Neural progenitor cell (in vitro differentiated cells): ENCODE measurements at places on chromosomes 7 and 10. TPM values are rescaled to one million over a fixed set of nuclear protein-coding genes. Genes with fewer than 3 reads are reported as not detected.

DNA sequence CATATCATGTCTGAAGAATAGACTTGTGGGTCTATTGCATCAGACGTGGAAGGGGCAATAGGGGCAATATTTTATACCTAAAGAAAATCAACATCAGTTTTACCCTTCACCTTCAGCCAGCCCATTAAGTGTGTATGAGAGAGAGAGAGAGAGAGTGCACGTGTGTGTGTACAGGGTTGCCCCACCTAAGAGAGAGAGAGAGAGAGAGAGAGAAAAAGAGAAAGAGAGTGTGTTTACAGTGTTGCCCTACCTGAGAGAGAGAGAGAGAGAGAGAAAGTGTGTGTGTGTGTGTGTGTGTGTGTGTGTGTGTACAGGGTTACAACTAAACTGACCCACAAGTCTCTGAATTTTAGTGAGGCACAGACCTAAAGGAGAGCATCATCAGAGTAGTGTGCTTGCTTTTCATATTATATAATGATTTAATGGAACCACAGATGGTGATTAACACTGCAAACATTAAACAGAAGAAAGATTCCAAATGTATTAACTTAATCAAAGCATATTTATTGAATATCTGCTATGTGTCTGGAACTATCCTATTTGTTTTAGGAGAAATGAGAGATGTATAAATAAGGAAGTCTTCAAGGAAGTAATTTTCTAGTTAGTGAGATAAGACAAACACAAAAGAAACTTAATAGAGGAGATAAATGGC, 66.8 kb downstream of the CD36 start:
- DNase-seq: no peak

DNA sequence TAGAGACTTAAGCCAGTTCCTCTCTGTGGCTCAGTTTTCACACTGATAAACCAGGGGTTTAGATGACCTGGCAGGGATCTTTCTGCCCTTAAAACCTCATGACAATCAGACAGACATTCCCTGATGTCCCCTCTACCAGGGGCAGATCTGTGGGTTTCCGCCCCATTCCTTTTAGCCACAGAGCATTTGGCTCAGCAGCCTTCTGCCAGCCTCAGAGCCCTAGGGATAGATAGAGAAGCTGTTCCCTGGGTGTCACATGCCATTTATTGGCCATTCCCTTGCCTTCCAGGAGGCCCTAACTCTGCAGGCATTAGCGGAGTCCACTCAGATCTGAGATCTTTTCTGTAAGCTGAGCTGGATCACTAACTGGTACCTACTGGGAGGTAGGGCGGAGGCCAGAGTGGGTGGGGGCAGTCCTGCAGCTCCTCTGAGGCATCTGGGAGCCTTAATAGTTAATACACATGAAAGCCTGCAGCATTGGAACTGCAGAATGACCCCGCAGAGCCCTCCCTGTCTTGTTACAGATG, 101.5 kb downstream of the ZMIZ1 start:
- no peak for DNase-seq

DNA sequence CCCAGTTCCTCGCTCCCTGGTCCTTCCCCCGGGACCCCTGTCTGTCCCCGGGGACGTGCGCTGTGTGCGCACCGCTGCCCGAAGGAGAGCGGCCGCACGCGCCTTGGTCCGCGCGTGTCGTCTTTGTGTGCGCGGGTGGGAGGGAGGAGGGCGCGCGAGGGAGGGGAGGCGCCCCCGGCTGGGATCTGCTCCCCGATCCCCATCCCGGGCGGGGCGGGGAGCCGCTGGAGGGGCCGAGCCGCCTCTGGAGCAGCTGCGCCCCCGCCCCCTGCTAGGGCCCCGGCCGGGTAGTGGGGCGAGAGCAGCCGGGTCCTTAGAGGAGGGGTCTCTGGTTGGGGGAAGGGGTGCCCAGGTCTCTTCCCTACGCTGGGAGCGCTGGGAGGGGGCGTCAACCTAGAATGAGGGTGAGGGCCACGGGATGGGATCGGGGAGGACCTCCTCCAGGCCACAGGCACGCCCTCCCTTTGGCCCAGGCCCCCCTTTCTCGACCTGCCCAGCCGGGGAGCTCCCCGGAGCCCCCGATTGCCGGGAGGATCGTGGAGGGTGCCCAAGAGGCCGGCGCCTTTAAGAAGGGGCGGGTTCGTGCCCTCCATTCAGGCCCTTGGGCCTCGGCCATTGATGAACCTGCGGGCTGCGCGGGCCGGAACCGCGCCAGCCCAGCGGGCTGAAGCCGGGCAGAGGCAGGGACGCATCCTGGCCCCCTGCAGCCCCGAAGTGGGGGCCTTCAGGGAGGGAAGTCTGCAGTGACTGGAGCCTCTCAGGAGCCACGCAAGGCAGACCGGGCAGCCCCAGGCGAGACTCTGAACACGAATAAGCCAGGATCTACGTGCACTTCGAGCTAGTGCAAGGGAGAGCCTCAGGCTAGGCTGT, 678 bp downstream of the SH2B2 start:
- DNase-seq: peak; percentile 65

- no peak for DNase-seq
These were observed 433.7 kb upstream of the MGMT start for GRCh38 chr10:129033340-129033739.

- DNase-seq: no peak
These were observed 1033.8 kb downstream of the NRG3 start for GRCh38 chr10:82908751-82909150.

GRCh38 chr7:98640375-98640774, 23.3 kb downstream of the NPTX2 start:
- DNase-seq: no peak

Gene PIK3AP1
- 1.7 and 3.8 TPM in 2 replicates for total RNA-seq

GRCh38 chr10:108849688-108850087, 1073.6 kb downstream of the XPNPEP1 start:
- no peak for DNase-seq

GRCh38 chr7:7675686-7676085, 35.1 kb downstream of the UMAD1 start:
- DNase-seq: no peak

GRCh38 chr10:30944005-30944404, 87.7 kb downstream of the ZNF438 start:
- no peak for DNase-seq

Gene LGI1
- total RNA-seq: 9.2 and 20.2 TPM in 2 replicates

Gene NKX1-2
- not detected in 2 replicates for total RNA-seq

Gene TUBB8
- 1.9 and 4.3 TPM in 2 replicates for total RNA-seq

Gene ZNF138
- 32.6 and 61.2 TPM in 2 replicates for total RNA-seq

Gene ITPRID1
- total RNA-seq: not detected in 2 replicates

Gene MPP7
- total RNA-seq: 6.1 and 8.5 TPM in 2 replicates

Gene CRPPA
- 1.4 and 2.6 TPM in 2 replicates for total RNA-seq

GRCh38 chr7:44227911-44228310, 27.1 kb downstream of the YKT6 start:
- no peak for DNase-seq

Gene TUBAL3
- not detected in 2 replicates for total RNA-seq

Gene VGF
- total RNA-seq: 0.65 and 1.6 TPM in 2 replicates

Gene GGCT
- total RNA-seq: 97.1 and 160 TPM in 2 replicates

Gene HOXA13
- total RNA-seq: not detected in 2 replicates

DNA sequence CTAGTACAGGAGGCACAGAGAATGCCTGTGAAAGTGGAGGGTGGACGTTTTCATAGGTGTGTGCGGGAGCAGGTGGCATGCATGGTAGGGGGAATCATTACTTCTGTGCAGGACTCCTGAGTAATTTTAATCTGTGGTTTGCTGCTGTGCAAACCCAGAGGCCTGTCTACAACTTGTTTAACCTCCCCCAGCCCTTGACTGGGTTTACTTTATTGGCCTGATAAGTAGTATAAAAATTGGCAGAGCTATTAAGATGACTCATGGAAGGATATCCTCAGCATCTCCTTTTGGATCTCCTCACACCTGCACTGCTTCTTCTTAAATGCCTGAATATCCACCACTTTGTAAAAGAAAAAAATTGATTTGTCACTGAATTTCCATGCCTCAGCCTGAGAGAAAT, 104.8 kb downstream of the AUTS2 start:
- no peak for DNase-seq

Gene SPACDR
- 0.71 TPM in 1 of 2 replicates, not detected in the other for total RNA-seq

DNA sequence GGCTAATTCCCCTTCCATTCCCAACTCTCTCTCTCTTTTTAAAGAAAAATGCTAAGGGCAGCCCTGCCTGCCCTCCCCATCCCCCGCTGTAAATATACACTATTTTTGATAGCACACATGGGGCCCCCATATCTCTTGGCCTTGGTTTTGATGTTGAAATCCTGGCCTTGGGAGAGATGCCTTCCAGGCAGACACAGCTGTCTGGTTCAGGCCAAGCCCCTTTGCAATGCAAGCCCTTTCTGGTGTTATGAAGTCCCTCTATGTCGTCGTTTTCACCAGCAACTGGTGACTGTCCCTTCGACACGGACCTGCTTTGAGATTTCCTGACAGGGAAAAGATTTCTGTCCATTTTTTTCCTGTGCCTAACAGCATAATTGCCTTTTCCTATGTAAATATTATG, 3.0 kb downstream of the ADRA2A start:
- DNase-seq: no peak

GRCh38 chr7:101546308-101546936, 82.7 kb downstream of the MYL10 start:
- DNase-seq: no peak

Gene OSBPL3
- 5.6 and 8.0 TPM in 2 replicates for total RNA-seq

- DNase-seq: no peak
These were observed 62.1 kb upstream of the PRKAR2B start for GRCh38 chr7:106982415-106982814.

GRCh38 chr7:81688622-81689411, 81.0 kb downstream of the HGF start:
- peak; percentile 20 for DNase-seq

Gene KLF14
- total RNA-seq: not detected in 2 replicates

Gene ERVW-1
- not detected in 2 replicates for total RNA-seq

- DNase-seq: peak; percentile 64
These were observed 6.4 kb upstream of the GPR22 start for GRCh38 chr7:107463139-107464078.

Gene TCAF2
- total RNA-seq: 0.03 and 0.22 TPM in 2 replicates

GRCh38 chr10:123323884-123324283, 169.7 kb downstream of the BUB3 start:
- no peak for DNase-seq

Gene LRMDA
- 5.2 TPM in 1 of 2 replicates, not detected in the other for total RNA-seq

Gene EFCAB10
- total RNA-seq: 1.1 and 5.0 TPM in 2 replicates

DNA sequence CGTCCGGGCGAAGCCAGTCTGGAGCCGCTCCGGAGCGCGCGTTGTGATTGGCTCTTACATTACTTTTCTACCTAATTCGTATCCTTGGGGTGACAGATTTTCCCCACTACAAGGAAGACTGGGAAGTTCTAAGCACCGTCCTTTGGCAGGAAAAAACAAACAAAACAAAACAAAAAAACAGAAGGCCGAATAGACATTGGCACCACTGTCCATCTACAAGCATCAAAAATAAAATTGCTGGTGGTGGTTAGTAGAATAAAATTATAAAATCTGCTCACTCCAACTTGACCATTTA, 651 bp upstream of the SKAP2 start:
- peak; percentile 77 for DNase-seq

DNA sequence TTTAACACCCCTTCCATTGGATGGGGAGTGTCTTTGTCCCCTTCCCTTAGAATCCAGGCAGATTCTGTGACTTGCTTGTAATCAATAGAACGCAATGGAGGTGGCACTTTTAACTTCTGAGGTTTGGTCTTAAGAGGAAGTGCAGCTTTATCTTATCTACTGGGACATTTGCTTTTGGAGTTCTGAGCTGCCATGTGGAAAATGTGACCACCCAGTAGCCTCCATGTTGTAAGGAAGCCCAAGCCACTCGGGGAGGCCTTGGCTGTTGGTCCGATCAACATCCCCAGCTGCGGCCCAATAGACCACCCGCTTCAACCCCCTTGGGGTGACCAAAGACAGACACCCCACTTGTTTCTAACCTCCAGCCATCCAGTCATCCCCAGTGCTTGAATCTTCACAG, 86.3 kb upstream of the FAM171A1 start:
- DNase-seq: no peak

Gene GALNT11
- total RNA-seq: 60.4 and 65.5 TPM in 2 replicates

DNA sequence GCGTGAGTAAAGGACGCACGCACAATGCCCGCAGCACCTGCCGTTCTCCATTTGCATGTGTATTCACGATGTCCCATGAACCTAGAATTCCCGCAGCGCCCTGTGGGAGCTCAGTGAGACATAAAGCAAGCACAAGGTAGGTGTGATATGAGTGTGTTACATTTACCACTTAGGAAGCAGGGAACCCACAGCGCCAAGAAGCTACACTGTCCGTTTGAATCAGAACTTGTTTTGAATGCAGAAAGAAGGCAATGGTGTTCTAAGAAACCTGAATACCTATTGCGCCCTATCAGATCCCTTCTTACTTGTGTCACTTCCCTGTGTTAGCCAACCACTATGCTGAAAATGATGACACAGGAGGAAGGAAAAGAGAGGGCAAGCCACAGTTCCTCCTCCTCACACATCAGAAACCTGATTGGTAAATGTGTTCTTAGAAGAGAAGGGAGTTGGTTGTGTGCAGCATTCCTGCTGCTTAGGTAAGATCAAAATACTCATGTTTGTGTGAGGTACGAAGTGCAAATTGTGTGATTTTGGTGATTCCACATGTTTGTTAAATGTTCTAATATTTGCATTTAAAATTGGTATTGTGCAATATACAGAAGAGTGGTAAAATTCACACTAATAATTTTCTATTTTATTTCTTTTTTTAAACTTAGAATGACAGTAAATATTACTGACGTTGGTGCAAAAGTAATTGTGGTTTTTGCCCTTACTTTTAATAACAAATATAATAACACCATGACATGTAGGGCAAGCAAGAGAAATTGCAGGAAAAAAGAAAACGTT, 185.4 kb downstream of the SEC23IP start:
- DNase-seq: peak; percentile 19

DNA sequence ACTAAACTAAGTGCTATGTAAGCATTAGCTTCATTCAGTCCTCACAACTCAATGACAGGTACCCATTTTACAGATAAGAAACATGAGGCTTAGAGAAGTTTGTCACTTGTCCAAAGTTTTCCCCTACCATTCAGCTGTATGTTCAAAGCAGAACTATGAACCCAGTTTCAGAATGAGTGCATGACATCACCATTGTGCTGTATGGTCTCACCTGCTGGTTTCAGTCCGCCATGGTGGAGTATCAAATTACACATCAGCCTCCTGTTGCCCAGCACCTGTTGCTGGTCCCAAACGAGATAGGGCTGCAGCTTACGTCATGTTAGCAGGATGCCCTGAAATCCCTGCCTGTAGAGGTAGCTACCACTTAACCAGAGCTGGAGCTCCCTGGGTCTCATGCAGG, 95.0 kb downstream of the DYNC1I1 start:
- DNase-seq: peak; percentile 10

DNA sequence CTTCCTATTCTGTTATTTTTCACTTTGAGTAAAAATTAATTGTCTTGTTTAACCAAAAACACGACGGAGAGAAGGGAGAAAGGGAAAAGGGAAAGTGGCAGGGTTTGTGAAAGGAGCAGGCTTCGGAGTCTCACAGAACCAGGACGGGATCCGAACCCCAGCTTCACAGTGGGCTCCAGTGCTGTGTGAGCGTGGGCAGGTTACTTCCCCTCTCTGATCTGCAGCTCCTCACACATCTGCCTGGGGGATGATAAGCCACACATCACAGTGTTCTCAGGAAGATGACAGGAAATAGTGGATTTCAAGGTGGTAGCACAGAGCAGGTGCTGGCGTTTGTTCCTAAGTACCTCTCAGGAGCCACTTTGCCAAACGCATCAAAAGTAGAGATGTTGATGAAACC, 94.2 kb upstream of the GPR26 start:
- no peak for DNase-seq

- peak; percentile 58 for DNase-seq
These were observed 227.4 kb downstream of the TCERG1L start for GRCh38 chr10:131083915-131084790.
